ENCODE measurements at places on chromosomes 6 and 20.

GRCh38 chr6:34389034-34389433 is 3.4 kb downstream of the NUDT3 start:
- no peak for DNase-seq

- DNase-seq: no peak
Observed at GRCh38 chr20:3787324-3788014, 929 bp upstream of the CENPB start.

DNA sequence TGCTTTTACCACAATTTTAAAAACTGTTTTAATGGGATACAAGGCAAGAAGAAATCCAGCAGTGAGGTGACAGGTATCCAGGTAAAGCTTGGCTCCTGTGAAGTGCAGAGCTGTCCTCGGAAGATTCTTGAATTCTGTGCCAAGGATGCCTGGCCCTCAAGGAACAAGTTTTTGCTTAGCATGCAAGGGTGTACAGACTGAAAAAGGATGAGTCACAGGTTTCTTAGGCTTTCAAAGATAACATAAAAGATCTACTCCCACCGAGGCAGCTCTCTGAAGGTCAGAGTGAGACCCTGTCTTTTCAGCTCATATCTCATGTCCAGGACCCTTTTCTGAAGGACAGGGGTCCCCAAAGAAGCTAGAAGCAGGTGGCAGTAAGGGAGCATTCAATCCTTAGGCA is 83.3 kb downstream of the CHD6 start:
- DNase-seq: no peak

- DNase-seq: no peak
Observed at GRCh38 chr20:48809673-48810072, 18.1 kb downstream of the PREX1 start.

DNA sequence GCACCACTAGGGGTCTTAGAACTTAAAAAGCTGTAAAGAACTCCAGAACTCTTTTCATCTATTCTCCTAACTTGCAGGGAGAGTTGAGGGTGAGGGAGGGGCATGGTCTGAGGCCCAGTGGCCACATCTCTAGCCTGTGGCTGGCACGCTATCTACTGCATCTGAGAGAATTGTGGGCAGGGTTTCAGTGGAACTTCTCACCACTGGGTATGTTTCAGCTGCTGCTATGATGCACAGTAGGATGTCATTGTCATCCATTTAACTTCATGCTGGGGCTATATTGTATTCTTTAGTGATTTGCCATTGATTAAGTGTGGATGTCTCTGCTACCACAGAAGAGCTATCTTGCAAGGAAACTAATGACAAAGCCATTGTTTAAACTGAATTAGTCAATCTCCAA is 4.5 kb downstream of the TMEM14A start:
- no peak for DNase-seq
